ENCODE measurements at places on chromosomes 2 and 18.
A peak's percentile ranks its signal among the peaks of the same experiment; 100 is the strongest.

DNA sequence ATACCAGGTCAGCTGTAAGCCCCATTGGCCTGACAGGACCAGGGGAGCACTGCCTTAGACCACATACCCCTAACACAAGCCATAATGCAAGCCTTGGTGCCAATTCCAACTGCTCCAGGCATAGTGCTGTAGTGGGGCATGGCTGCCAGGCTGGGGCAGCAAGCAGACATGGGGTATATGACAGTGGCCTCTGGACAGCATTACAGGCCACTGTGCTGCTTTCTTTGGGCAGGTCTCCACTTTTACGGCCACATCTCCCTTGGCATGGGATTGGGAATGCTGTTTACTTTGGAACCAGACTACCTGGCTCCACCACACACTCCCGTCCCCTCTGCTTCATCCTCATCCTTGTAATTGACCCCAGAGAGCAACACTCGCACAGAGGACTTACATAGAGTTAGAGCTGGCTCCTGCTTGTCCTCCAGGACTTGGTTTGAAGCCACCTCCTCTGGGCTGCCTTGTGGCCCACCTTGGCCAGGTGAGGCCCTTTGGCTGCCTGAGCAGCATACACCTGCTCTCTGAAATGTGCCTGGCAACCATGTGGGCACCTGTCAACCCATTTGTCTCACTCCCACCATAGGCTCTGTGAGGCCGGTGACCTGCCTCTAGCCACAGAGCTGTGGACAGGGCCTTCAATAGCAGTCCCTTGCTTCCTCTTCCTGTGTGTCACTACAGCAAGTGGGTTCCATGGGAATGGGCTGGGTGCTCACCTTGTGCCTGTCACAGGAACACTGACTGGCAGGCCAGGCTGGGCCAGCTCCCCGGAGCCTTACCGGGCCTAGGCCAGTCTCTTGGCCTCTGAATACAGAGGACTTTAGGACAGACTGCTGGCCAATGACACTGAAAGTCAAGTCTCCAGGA, 262.6 kb upstream of the HS6ST1 start:
- DNase-seq: no peak

DNA sequence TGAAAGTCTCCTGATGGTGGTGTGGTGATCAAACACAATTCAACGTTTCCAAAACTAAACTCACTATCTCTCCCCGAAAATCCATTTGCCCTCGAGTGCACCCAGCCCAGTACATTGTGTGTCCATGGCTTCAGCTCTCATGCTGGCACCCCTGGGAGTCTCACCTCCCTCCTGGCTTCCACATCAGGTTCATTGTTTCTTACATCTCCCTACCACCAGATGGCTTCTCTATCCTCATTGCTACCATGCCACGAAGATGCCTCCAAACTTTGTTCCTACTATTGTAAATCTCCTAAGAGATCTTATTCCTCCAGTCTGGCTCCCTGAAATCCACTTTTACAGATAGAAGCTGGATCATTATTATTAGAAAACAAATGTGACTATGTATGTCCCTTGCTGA, 197.0 kb downstream of the MYT1L start:
- DNase-seq: no peak

DNA sequence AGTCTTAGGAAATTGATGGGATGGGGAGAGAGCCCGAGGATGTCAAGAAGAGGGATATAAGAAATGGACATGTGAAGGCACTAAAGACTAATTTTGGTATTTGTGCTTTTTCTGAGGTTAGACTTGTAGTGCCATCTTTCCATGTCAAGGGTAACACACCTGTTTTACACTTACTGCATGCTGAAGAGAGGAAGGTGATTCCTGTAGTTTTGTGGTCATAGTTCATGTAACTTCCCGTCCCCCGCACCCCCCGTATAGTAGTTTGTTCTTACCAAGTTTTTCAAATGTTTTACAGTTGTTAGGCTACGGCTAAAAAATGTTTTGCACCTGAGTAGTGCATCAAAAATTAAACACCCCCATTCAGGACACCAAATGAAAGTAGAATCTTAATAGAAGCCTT, 73.8 kb downstream of the CLIP4 start:
- DNase-seq: no peak

GRCh38 chr2:61807036-61807757, 46.7 kb downstream of the FAM161A start:
- DNase-seq: no peak

GRCh38 chr18:48589797-48590519, 51.1 kb downstream of the CTIF start:
- DNase-seq: peak; percentile 40

DNA sequence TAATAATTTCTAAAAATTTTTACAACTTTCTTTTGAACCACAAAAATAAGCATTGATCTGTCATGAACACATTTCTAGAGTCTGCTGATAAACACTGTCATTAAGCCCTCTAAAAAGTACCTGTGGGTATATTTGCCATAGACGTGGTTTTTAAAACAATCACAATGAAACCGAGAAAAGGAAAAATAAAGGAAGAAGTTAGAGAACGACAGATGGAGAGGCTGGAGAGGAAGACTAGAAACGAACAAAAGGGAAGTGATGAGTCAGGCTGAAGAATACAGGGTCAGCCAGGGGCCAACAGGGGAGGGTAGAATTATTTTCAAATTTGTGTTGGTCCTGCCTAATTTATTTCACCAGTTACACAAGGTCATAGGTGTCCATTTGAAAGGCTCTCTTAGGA, 62.0 kb downstream of the MYL12B start:
- DNase-seq: peak; percentile 44

DNA sequence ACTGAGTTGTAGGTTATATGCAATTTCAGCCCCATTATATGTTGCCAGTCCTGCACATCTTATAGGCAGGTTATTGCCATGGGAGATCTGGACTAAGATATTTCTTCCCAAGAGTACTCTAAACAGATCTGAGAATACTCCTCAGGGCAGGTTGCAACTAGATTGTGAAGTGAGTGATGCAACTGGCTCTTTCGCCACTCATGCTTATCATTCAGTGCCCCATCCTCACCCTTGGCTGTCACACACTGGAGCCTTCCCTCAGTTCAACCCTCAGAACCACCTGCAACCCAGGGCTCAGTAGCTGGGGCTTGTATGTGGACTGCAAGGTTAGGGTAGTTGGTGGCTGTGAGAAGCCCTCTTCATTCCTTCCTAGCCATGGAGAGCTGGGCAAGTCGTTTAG, 14.1 kb downstream of the MERTK start:
- DNase-seq: no peak

GRCh38 chr2:65049010-65049639, 7.1 kb upstream of the CEP68 start:
- no peak for DNase-seq
